CD4-positive, alpha-beta memory T cell (primary cell): ENCODE measurements at places on chromosomes 4 and X. TPM values are rescaled to one million over a fixed set of nuclear protein-coding genes. Genes with fewer than 3 reads are reported as not detected.

SSX4B gene
- total RNA-seq: not detected

KCND1 gene
- 1.9 TPM for total RNA-seq

GUCY1A1 gene
- not detected for total RNA-seq

GAGE12C gene
- not detected for total RNA-seq

CCDC110 gene
- 0.19 TPM for total RNA-seq

ADGRG4 gene
- total RNA-seq: not detected

CTAG1B gene
- not detected for total RNA-seq
